Stimulated activated CD4-positive, alpha-beta T cell treated with anti-CD3 and anti-CD28 coated beads, TNF-alpha, amount 100 ng/mL, for 48 hours (primary cell): ENCODE measurements at places on chromosomes 5 and 9.

DNA sequence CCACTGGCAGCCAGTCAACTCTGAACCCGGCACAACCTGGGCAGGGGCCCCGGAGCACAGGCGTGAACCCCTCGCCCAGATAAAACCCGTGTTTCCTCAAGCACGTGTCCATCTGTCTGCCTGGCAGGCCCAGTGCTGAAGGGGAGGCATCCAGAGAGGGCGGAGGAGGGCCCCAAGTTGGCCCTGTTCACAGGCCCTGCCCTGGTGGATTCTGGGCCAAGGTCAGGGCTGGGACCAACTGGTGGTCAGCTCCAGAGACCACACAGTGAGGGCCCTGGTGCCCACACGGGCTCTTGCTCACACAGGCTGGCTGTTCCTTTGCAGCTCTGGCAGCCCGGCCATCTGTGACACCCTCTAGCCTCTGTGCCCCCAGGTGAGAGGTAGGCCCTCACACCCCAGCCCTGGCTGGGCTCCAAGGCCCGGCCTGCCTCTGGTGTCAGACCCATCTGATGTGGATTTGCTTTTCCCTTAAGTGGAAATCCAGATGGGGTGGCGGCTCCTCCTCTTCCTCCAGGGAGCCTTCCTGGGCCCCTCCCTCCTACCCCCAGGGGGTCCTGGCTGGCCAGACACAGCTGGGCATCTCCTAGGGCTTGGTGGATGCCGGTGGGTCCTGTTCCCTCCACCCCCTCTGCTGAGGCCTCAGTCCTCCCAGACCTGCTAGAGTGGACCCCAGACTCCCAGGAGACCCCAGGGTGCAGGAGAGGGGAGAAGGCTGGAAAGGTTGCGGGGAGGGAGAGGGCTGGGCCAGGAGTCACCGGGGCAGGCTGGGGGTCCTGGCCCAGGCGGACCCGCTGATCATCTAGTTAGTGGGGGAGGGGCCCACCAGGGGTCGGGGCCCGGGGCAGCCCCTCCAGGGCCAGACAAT, 525 bp upstream of the STPG3 start:
- DNase-seq = no peak

- DNase-seq = peak; percentile 3
Observed at GRCh38 chr9:76810377-76810957, 46.2 kb downstream of the PCA3 start.

- no peak for DNase-seq
Observed at GRCh38 chr9:104882086-104882485, 45.9 kb downstream of the ABCA1 start.

DNA sequence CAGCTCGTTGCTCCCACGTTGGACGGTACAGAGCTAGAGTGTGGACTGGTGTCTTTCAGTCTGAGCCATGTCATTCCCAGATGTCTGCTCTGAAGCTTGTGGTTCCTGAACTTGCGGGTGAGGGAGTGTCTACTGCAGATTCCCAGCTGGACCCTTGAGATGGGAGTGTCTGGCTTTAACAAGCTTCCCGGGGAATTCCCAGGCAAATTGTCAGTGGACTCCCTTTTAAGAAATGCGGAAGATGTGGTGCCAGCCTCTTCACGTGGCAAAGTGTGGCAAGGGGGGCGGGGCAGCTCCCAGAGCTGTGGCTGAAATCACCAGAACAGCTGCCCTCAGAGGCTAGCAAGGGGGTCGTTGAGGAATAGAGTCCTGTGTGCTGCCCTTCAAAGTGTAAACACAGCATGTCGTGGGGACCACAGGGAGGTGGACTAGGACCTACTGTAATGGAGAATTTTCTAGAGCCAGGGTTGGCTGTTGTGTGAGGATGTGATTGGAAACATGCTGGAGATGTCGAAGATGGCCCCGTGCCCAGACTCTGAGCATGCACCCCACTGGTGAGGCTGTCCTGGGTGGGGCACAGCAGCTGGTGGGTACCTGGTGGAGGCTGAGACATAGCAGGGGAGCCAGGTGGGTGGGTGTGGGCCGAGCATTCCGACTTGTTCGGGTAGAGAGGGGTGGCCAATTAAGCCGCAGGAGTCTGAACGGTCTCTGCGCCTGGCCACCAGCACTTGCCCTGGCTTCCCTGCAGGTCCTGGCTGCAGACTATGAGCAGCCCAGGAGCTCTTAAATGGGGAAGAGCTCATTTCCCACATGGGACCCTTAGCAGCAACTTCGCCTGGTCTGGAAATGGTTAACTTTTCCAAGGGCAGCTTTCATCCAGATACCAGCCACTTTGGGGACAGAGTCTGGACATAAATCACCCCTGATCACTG, 37.4 kb downstream of the PRRX2 start:
- no peak for DNase-seq

DNA sequence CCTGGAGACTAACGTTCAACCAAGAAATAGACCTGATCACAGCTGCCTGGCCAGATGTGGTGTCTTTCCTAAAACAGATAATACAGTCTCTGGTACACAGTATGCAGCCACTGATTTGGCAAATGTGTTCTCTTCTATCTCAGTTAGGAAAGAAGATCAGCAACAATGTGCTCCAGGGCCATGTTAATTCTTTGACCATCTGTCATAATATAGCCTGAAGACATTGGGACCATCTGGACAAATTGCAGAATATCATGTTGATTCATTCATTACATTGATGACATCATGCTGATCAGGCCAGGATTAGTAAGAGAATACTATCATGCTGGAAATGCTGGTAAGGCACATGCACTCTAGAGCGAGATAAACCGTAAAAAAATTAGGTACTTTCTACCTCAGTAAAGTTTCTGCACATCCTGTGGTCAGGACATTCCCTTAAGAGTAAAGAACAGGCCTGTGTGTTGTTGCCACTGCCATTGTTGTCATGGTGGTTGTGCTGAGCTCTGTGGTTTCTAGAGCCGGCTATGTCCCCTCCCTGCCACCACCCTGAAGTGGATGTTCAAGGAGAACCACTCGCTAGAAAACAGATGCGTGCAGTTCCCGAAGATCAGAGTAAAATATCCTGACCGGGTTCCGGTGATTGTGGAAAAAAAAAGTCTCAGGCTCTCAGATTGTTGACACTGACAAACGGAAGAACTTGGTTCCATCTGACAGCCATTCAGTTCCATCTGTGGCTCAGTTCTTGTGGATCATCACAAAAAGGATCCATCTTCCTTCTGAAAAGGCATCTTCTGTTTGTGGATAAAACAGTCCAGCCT, 6.4 kb upstream of the JMY start:
- no peak for DNase-seq

DNA sequence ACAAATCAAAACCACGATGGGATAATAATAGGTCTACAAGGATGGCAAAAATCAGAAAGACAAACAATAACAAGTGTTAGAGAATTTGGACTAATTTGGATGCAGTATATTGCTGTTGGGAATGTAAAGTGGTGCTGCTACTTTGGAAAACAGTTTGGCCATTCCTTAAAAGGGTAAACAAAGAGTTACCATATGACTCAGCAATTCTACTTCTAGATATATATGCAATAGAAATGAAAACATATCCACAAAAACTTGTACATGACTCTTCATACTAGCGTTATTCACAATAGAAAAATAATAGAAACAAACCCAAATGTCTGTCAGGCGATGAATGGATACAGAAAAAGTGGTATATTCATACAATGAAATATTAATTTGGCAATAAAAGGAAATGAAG, 58.3 kb downstream of the JAK2 start:
- DNase-seq = no peak

- DNase-seq = no peak
Observed at GRCh38 chr9:33255471-33255870, 9.0 kb downstream of the BAG1 start.

- no peak for DNase-seq
Observed at GRCh38 chr9:133740911-133741310, 2.8 kb upstream of the SARDH start.

DNA sequence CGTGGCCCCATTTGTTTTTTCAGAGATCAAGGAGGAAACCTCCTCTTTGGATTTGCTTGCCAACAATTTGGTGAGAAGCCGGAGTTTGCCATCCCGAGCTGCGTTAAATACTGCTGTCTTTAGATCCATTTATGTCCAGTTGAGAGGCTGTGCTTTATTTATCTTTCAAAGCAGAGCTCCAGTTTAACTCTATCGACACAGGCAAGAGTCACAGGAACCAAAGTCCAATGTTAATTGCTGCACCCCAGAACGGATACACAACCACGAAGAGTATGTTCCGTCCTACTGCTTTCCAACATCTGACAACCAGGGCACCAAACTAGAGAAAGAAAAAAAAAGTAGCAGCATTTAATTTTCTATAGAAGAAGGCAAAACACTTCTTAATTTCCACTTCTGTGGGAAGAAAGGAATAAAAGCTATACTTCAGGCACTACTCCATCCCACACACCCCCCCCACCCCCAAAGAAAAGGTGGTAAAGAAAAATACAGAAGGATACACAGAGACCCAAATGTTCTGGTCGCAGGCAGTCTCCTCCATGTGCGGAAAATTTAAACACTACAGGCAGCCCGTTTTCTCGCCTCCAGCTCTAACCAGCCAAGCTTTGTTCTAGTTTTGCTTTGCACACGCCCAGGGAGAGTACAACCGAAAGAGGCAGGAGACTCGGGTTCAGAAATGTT, 1.1 kb downstream of the FEM1C start:
- DNase-seq = peak; percentile 7

DNA sequence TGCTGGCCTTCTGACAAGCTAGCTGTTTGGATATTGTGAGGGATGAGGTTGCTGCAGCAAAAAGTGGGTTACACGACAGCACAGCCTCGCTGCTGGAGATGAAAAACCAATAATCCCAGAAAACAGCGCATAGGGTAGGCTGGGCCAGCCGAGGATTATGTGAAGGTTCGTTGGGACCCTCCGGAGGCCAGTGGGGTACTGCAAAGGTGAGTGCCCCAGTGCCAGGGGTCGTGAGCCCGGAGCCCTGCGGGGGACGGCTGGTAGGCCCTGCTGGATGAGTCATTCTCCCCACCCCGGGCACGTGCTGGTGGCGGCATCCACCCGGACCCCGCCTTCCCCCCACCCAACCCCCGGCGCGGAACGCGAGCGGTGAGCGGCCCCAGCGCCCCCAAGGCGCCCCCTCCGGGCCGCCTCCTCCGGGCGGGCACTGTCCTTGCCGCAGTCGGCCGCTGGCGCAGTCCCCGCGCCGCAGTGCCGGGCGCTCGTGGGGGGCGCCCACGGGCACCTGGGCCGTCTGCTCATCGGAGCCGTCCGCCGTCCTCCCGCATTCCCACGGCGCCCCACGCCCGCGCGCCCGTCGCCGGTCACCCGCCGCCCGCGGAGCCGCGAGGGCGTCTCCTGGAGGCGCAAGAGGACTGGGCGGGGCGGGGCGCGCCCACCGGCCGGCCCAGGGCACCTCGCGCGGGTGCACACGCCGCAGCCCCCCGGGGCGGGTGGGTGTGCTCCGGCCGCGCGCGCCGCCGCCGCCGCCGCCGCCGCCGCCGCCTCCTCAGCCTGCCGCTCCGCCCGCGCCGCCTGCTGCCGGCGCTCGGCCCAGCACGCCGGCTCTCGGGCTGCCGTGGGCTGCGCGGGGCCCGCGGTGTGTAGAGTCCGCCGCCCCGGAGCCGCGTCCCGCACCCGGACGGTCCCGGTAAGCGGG, at the start of gene PHF24:
Gene PHF24 (plus strand): TSS at position 794 of the 919 bp plus-strand sequence. CDS start 13,014 bp downstream, outside the sequence.
- no peak for DNase-seq

DNA sequence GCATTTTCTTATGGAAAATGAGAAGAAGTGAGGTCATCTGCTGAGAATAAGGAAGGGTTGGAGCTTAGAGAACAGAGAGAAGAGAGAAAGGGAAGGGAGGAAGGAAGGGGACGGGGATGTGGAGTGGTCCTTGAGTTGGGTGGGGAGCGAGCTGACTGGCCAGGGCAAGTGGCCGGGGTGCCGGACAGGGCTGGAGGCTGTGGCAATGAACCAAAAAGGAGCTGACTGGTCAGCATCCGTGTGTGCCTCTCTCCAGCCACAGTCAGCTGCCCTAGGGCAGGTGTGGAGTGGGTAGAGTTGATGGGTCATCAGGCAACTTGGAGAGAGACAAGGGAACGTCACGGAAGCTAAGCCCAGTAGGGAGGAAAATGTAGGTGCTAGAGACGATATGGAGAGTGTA, 234.9 kb upstream of the DAP start:
- DNase-seq = no peak

DNA sequence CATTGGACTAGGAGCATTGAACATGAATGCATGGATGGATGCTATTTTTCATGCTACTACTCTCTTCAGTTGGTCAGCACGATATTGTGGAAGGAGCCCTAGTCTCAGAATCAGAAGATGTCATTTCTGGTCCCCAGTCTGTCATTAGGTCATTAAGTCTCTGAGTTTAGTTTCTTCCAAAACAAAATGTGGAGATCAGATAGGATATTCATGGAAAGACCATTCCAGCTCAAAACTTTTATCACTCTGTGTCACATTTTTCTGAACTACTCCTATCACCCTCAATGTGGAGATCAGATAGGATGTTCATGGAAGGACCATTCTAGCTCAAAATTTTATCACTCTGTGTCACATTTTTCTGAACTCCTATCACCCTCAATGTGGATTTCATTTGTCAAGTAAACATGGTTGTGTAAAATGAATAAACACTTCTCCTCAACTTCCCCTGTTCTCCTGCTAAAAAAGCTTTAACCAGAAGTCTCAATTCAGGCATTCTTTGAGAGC, 296.8 kb downstream of the MRPS30 start:
- no peak for DNase-seq

GRCh38 chr9:134495881-134496412, 145.7 kb upstream of the COL5A1 start:
- no peak for DNase-seq

GRCh38 chr5:8923526-8923925, 622.3 kb downstream of the SEMA5A start:
- DNase-seq = no peak

DNA sequence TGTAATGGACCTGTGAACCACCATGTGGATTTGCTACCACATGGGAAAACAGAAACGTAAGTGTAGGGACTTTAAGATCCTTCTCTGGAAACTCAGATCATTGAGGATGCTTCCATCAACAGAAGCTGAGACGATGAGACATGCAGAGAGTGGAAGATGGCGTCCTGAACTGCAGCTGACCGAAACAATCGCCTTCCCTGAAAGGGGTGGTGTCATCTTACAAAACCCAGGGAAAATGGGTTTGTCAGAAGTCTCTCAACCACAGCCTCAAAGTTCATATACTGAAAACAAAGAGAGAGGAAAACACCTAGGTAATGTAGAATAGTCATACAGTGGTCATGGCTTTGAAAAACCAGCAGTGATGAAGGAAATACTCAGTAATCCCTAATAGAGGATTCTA, 6.6 kb upstream of the PTPN3 start:
- DNase-seq = no peak

- DNase-seq = no peak
Observed at GRCh38 chr5:140546851-140547507, 483 bp upstream of the EIF4EBP3 start.

GRCh38 chr5:119312403-119312802, 43.4 kb upstream of the TNFAIP8 start:
- no peak for DNase-seq

GRCh38 chr5:164345173-164345849, 839.9 kb downstream of the MAT2B start:
- no peak for DNase-seq
